Mesangial cell (primary cell): ENCODE measurements at places on chromosomes 11 and 22. TPM values are rescaled to one million over a fixed set of nuclear protein-coding genes. Genes with fewer than 3 reads are reported as not detected.

Gene CHKB
- total RNA-seq: 36.7 and 69.5 TPM in 2 replicates

Gene CAPN5
- 7.7 and 15.3 TPM in 2 replicates for total RNA-seq

Gene KCNJ1
- total RNA-seq: 0.13 TPM in 1 of 2 replicates, not detected in the other

Gene GLYATL2
- total RNA-seq: 0.38 and 1.1 TPM in 2 replicates

Gene BTG4
- total RNA-seq: 0.16 TPM in 1 of 2 replicates, not detected in the other

Gene IRF7
- total RNA-seq: 24.3 and 35.4 TPM in 2 replicates

Gene PHF21B
- total RNA-seq: 0.16 TPM in 1 of 2 replicates, not detected in the other
